ENCODE measurements at places on chromosomes 13 and 19.

GRCh38 chr13:53494406-53494805, 465.8 kb downstream of the OLFM4 start:
- DNase-seq = no peak
- no peak overlapping the region for H3K4me3 ChIP-seq
- no peaks in the 10 kb centered on the region for H3K4me1 ChIP-seq
- H3K36me3 ChIP-seq = no peaks in the 10 kb centered on the region

GRCh38 chr13:88153353-88153752, 482.2 kb downstream of the SLITRK5 start:
- H3K27me3 ChIP-seq = no peaks in the 10 kb centered on the region
- no peaks in the 10 kb centered on the region for H3K36me3 ChIP-seq
- H3K4me3 ChIP-seq = no peak overlapping the region

DNA sequence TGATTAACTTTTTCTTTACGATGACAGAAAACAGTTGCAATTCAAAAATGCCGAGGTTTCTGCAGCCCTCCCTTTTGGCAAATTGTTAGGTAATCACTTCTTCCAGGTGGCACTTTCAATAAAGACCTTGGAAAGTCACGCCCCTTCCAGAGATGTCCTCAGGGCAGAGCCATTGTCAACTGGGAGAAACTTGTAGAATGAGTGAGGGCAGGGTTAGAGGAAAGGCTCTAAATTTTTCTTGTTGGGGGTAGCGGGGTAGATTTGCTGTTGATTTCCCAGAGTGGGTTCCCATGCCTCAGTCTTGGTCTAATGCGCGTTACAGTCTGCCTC, 421.1 kb downstream of the FGF9 start:
- peaks cover 12% of the 10 kb centered on the region for H3K4me1 ChIP-seq
- no peak overlapping the region for H3K4me3 ChIP-seq
- H3K36me3 ChIP-seq = peaks cover 3% of the 10 kb centered on the region
- H3K27me3 ChIP-seq = no peaks in the 10 kb centered on the region
- H3K27ac ChIP-seq = no peak overlapping the region
- no peak for DNase-seq

GRCh38 chr19:45025264-45025663, 13.6 kb upstream of the CLASRP start:
- H3K4me1 ChIP-seq = no peaks in the 10 kb centered on the region
- no peak overlapping the region for H3K27ac ChIP-seq
- no peak overlapping the region for H3K4me3 ChIP-seq

DNA sequence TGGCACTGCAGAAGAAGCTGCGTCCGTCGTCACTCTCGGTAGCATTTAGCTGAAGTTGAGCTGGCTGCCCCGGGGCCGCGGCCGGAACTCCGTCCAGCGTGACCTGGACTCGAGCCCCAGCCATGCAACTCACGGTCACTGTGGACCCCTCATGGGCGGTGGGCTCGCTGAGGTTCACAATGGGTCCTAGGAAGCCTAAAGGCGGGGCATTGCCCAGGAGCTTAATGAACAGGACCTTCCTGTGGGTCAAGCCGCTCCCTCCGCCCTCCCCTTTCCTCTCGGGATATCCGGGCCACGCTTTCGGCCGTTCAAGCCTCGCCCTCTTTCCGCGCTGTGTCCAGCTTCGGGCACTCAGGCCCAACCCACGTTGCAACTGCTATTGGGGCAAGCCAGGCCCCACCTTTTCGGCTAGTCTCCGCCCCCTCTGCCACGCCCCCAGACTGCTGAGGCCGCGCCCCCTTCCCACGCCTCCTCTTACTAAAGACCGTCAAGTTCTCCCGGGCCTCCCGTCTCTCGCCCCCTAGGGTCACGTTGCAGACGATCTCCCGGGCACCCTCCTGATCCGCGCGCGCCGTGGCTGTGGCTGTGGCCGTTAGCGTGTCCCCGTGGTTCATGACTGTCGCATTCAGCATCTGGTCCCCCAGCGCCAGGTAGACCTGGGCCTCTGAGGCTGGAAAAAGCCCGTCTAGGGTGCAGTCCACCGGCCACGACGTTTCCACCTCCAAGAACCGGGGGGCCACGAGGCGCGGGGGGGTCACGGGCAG, 1.4 kb upstream of the RAVER1 start:
- H3K4me3 ChIP-seq = peak overlapping the region; percentile 95
- no peaks in the 10 kb centered on the region for H3K27me3 ChIP-seq
- peak; percentile 67 for DNase-seq
- H3K27ac ChIP-seq = no peak overlapping the region
- peaks cover 59% of the 10 kb centered on the region for H3K4me1 ChIP-seq
- H3K36me3 ChIP-seq = peaks cover 10% of the 10 kb centered on the region

GRCh38 chr19:8505680-8506401, 3.4 kb upstream of the PRAM1 start:
- H3K4me3 ChIP-seq = peak overlapping the region; percentile 93
- H3K27me3 ChIP-seq = no peaks in the 10 kb centered on the region
- no peaks in the 10 kb centered on the region for H3K36me3 ChIP-seq
- peak; percentile 71 for DNase-seq
- peak overlapping the region; percentile 17 for H3K27ac ChIP-seq
- peaks cover 13% of the 10 kb centered on the region for H3K4me1 ChIP-seq

DNA sequence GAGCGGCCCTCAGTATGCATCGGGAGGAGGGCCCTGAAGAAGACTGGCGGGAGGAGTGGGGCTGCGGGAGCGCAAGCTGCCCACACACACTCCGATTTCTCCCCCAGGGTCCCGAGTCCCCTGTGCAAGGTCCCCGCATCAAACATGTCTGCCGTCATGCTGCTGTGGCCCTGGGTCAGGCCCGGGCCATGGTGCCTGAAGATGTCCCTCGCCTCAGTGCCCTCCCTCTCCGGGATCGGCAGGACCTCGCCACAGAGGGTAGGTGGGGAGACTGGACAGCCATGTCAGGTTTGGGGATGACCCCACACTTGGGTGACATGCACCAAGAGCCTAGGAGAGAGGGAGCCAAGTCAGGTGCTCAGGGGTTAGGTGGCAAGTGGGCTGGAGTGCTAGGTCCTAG, 4.7 kb downstream of the KMT2B start:
- H3K4me3 ChIP-seq = no peak overlapping the region
- no peak for DNase-seq
- peaks cover 25% of the 10 kb centered on the region for H3K4me1 ChIP-seq
- H3K36me3 ChIP-seq = peaks cover 15% of the 10 kb centered on the region

- peaks cover 5% of the 10 kb centered on the region for H3K4me1 ChIP-seq
- no peak overlapping the region for H3K27ac ChIP-seq
- no peak overlapping the region for H3K4me3 ChIP-seq
- H3K27me3 ChIP-seq = no peaks in the 10 kb centered on the region
Observed at GRCh38 chr13:112998521-112999280, 29.7 kb downstream of the MCF2L start.

GRCh38 chr13:37752146-37752545, 117.4 kb downstream of the TRPC4 start:
- no peak for DNase-seq
- no peaks in the 10 kb centered on the region for H3K36me3 ChIP-seq
- H3K27me3 ChIP-seq = no peaks in the 10 kb centered on the region
- no peak overlapping the region for H3K4me3 ChIP-seq
- H3K4me1 ChIP-seq = no peaks in the 10 kb centered on the region
- no peak overlapping the region for H3K27ac ChIP-seq

DNA sequence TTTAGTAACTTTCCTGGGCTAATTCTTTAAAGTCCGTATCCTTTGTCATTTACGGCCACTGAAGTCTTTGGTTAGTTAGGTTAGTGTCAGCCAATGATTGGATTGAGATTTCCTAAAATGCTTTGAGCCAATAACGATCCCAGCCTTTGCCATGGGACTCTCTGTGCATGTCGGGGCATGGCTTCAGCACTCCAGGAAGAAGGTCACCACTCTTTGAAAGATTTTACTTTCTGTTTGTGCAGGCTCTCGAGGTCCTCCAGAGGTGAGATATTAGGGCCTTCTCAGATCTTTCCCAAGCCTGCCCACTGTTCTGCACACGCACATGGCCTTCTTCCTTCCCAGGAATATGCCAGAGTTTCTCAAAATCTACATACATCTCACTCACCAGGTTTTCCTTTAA, 153.7 kb upstream of the ARGLU1 start:
- no peak for DNase-seq
- no peaks in the 10 kb centered on the region for H3K4me1 ChIP-seq
- peaks cover 5% of the 10 kb centered on the region for H3K36me3 ChIP-seq
- H3K27me3 ChIP-seq = no peaks in the 10 kb centered on the region
- H3K27ac ChIP-seq = no peak overlapping the region
- no peak overlapping the region for H3K4me3 ChIP-seq

DNA sequence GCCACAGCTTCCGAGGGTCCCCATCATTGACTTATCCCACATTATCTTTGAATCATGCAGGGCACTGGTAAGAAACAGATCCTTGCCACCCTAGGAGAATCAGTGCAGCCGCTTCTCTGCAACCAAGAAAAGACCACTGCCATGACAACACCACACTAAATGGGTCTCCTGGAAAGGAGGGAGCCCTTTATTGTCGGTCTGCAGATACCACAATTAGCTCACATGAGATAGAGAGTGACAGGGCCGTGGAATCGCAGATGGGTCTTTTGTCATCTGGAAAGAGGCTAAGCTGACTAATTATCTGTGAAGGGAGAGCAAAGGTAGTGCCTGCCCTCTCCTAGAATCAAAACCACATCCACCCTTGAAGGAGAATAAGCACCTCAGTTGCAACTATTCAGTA, 178.3 kb upstream of the MYO16 start:
- no peak overlapping the region for H3K4me3 ChIP-seq
- H3K27me3 ChIP-seq = no peaks in the 10 kb centered on the region
- no peaks in the 10 kb centered on the region for H3K4me1 ChIP-seq

DNA sequence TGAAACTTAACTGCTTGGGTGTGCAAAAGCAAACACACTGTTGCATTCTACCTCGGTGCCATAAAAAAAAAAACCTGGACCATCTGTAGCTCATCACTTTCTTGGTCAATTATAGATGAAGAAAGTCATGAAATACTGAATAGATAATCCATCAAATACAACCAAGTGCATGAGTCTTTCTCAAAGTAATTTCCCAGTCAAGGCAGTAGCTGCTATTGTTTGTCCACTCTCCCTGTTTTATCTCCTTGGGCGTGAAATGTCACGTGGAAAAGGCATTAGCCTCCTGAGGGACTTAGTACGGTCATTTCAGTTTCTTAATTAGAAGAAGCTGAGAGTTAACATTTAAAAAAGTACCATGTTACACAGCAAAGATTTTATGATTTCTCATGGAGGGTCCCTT, 1697.9 kb downstream of the PCDH9 start:
- DNase-seq = no peak
- H3K27ac ChIP-seq = no peak overlapping the region
- no peaks in the 10 kb centered on the region for H3K36me3 ChIP-seq
- no peak overlapping the region for H3K4me3 ChIP-seq
- H3K27me3 ChIP-seq = no peaks in the 10 kb centered on the region

DNA sequence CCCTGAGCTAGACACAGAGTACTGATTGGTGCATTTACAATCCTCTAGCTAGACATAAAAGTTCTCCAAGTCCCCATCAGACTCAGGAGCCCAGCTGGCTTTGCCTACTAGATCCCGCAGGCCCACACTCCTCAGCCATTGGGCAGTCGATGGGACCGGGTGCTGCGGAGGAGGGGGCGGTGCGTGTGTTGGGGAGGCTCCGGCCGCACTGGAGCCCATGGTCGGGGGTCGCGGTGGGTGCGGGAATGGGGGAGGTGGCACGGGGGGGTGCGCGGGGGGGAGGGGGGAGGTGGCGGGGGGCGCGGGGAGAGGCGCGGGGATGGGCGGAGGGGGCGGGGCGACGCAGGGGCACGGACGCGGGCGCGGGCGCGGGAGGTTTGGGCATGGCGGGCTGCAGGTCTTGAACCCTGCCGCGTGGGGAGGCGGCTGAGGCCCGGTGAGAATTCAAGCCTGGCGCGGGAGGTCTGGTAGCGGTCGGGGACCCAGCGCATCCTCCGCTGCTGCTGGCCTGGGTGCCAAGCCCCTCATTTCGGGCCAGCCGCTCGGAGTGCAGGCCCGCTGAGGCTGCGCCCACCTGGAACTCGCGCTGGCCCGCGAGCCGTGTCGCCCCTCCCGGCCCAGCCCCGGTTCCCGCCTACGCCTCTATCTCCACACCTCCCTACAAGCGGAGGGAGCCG, 674.1 kb downstream of the SLITRK5 start:
- H3K4me3 ChIP-seq = no peak overlapping the region
- H3K27ac ChIP-seq = no peak overlapping the region
- H3K36me3 ChIP-seq = peaks cover 8% of the 10 kb centered on the region
- DNase-seq = no peak
- no peaks in the 10 kb centered on the region for H3K27me3 ChIP-seq

GRCh38 chr19:13060964-13061927, 41.4 kb downstream of the LYL1 start:
- DNase-seq = peak; percentile 84
- H3K27me3 ChIP-seq = peaks cover 20% of the 10 kb centered on the region
- no peaks in the 10 kb centered on the region for H3K36me3 ChIP-seq
- no peak overlapping the region for H3K27ac ChIP-seq
- H3K4me3 ChIP-seq = peak overlapping the region; percentile 85

DNA sequence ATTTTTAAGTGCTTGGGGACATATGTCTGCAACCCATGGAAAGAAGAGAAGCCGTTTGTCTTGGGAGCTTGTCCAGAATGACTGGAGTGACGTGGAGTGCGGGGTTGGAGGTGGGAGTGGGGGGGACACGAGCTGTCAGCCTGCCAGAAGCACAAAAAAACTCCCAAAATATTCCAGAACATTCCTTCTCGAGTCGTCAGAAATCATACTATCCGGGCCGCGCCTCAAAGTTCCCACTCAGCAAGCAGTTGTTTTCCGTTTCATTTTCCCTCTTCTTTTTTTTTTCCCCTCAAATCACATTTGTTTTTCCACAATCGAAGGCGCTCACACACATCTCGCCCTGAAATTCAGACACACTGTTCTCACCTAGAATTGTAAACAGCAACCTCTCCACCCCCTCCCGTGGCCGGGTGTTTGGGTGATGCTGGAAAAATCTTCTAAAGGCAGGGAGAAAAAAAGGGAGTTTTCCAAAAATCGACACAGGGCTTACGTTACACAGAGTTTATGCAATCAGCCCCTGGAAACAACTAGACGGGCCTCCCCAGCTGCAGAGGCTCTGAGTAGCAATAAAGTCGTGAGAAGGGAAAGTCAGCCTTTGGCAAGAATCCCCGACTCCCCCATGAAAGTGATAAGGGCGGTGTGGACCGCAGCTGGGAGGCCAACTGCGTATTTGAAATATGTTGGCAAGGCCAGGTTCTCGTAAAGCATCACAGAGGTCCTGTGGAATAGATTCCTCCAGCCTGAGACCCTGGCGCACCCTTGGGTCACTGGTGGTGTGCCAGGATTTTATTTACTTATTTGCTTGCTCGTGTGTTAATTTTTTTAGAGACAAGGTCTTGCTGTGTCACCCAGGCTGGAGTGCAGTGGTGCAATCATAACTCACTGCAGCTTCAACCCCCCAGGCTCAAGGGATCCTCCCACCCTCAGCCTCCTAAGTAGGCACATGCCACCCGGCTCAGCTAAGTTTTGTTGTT, 31.2 kb upstream of the KLF2 start:
- H3K4me3 ChIP-seq = no peak overlapping the region
- peaks cover 11% of the 10 kb centered on the region for H3K4me1 ChIP-seq
- H3K36me3 ChIP-seq = no peaks in the 10 kb centered on the region
- H3K27ac ChIP-seq = no peak overlapping the region

DNA sequence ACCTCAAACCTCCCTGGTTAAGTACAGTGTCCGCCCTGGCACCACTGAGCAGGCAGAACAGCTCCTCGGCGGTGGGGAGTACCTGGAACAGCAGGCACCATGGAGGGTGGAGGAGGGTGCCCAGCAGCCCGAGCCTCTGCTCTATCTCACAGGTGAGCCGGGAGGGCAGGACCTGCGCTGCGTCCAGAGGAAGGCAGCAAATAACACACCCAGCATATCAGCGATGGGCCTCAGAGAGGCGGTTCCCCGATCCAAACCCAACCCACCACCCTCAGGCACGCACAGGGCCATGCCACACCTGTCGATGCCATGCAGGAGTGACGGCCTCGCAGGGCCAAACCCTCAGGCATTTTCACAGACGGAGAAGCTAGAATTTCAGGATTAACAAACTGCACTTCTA, 11.8 kb downstream of the PEPD start:
- no peak overlapping the region for H3K4me3 ChIP-seq
- H3K4me1 ChIP-seq = no peaks in the 10 kb centered on the region
- no peaks in the 10 kb centered on the region for H3K36me3 ChIP-seq
- no peaks in the 10 kb centered on the region for H3K27me3 ChIP-seq

Data from activated T-cell treated with anti-CD3 and anti-CD28 coated beads, Interleukin-2, amount 50 U/mL, for 72 hours (primary cell).